ENCODE measurements at places on chromosomes 5 and 9.
A peak's percentile ranks its signal among the peaks of the same experiment; 100 is the strongest.

DNA sequence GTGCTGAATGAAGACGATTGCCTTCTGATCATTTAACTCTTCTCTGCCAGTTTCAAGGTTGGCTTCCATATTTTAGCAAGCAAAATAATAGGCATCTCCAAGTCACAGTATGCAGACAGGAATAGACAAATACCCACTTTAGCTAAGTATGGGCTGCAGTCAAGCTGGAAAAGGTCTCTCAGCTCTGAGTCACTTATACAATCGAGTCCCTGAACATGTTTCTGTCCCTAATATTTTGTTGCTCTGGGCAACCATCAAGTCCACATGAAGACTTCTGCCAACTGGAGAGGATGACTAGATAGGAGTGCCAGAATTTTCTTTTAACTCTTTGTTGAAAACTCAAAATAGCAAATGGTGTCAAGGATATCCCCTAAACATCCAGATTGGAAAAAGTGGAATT is 575.3 kb downstream of the RAB3C start:
- DNase-seq, result no peak

DNA sequence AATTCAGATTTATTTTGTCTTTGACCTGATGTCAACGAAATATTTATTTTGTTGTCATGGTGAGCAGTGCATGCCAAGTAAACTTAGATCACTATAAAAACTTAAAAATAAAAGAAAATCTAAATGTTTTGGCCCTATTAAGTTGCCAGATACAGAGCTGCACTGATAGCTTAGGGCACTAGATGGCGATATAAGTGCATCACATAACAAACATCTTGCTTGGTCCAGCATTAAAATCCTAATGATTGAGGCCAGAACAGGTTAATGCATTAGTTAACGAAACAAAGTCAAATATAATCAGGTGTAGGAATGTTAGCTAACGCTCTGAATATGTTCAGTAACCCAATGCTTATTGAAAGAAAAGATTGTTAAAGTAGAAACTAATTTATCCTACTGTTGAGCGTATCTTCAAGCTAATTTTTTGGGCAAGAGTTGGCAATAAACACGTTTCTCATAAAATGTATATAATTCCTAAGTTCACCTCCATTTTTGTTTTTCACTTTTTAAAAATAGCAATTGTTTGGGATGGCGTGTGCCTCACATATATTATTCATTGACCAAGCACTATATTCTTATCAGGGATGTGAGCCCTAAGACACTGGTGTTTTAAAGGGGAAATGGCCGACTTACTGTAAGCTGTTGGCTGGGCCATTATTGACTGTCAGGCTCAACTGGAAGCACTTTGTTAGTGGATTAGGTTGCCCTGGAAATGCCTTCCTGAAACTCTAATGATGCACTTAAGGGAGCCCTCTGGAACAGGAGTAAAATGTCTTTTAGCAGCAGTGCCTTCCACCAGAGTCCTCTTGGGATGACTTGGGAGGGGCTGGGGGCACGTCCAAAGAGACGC is 33.3 kb downstream of the KCTD16 start:
- DNase-seq, result peak; percentile 84

- peak; percentile 80 for DNase-seq
These were observed 710 bp upstream of the PIP5KL1 start for GRCh38 chr9:127931092-127931881.

GRCh38 chr5:144122081-144122480 is 48.4 kb downstream of the YIPF5 start:
- no peak for DNase-seq

DNA sequence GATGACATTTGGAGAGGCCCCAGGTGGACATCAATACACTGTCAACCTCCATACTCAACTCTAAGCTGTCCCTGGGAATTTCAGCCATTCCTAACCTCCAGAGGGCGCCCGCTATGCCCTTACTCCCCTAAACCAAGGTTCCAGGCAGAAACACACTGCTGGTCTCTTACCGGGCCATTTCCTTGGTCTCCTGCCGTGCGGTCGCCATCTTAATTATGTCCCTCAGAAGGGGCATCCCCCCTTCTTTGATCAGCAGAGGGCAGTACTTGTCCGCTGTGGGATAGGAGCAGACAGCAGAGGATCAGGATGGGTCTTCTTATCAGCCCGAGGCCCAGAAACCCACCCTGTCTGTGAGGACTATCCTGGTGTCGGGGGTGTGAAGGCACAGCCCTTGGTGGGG is 9.3 kb upstream of the ZDHHC12 start:
- DNase-seq, result peak; percentile 81

- no peak for DNase-seq
These were observed 156.4 kb upstream of the FTMT start for GRCh38 chr5:121695307-121695706.

DNA sequence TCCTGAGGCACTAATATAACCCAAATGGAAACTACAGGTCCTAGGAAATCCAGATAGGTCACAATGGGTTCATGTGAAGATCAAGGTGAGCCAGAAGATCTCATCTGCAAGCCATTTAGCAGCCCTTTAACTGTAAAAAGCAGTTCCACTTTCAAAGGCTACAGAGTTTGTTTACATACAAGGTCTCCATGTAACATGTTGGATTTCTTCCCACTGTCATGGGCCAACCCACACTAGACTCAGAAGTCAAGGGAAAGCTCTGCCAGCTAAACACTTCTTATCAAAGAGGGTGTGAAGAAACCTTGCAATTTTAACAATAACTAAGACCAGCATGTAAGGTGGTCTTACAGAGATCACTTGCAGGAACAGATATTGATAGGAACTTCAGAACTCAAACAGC is 3.8 kb upstream of the CTNNAL1 start:
- DNase-seq, result no peak

DNA sequence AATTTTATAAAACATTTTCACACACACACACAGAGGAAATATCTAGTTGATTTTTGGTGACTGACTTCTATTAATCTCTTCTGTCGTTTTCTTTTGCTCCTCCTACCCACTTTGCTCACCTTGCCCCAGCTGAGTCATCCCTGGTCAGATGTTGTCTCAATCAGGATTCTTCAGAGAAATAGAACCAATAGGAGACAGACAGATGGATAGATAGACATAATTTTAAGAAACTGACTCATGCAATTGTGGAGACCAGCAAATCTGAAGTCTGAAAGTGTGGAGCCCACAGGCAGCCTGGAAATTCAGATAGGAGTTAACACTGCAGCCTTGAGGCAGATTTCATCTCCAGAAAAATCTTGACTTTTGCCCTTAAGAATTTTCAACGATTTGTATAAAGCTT is 37.0 kb upstream of the PIK3R1 start:
- peak; percentile 20 for DNase-seq

DNA sequence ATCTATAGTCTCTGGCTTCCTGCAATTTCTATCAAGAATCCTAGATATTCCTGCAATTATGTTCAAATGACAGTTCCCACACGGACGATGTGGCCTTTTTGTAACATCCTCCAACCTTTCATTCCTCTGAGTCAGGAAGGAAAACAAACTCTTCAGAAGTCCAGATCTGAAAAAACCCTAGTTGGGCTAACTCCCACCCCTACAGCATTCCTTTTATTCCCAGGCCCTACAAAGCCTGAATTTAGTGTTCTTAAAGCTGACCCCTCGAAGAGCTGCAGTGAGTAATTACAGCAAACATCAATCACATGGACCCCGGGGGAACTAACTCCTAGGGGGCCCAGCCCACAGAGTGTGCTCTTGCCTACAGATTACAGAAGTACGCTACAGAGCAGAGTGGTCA is 99.7 kb downstream of the SERINC5 start:
- no peak for DNase-seq

DNA sequence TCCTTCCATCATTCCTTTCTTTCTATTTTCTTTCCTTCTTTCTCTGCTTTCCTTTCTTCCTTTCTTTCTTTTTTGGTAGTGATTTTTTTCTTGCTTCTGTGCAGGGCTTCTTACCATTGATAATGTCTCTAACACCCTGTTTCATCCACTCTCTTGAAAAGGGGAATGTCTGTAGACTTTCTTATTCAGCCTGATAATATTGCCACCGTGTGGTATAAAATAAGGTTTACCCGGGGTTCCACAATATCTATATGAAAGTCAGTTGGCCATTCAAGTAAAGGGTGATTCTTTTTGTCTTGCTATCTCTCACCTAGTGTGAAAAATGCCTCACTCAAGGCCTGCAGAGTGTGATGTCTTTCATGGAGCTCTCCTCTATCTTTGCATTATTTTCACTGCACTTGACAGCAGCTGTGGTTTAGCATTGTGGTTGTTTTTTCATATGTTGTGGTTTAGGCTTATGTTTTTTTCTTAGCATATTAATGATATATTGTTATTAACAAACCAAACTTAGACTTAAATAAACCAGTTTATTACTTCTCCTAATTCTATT is 153.9 kb downstream of the CSNK1G3 start:
- DNase-seq, result no peak

DNA sequence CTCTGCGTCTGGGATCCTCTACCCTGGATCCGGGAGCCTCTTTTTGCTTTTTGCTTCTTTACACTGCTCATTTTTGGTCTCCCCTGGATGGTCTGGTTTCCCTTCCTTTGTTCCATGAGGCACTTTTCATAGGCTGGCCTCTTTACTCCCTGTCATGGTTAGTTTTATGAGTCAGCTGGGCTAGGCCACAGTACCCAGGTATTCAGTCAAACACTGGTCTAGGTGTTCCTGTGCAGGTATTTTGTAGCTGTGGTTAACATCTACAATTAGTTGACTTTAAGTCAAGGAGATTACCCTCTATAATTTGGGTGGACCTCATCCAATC is 17.5 kb downstream of the ANKRD33B start:
- DNase-seq, result no peak

DNA sequence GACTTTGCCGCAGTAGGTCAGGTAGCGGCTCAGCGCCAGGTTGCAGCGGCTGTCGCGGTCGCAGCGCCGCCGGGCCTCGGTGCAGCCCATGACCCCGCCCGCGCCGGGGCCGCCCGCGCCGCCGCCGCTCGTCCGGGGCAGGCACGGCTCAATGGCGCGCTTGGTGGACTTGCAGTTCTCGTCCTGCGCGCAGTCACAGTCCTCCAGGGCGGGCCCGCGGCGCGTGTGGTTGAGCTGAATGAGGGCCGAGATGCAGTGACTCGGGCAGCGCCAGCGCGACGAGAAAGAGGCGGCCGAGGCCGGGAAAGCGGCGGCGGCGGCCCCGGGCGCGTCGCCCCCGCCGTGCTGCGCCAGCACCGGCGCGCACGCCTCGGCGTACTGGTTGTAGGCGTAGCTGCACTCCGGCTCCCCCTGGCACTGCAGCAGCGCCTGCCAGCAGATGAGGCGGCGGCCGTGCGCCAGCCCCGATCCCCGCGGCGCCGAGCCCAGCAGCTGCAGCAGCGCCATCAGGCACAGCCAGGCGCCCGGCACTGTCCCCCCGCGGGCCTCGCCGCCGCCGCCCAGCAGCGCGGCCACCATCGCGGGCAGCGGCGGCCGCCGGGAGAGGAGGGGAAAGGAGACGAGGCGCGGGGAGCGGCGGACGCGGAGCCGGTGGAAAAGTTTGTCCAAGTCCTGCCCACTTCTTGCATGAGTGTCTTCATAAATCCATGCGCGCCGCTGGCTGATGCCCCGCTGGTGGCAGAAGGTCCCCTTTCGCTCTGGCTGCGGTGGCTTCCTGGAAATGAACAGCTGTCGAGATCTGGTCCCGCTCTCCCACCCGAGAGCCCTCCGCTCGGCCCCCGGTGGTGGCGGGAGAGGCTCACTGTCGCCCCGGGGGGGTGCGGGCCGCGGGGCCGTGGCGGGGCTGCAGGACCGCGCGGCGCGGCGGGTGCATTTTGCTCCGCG is 833 bp downstream of the GAS1 start:
- peak; percentile 94 for DNase-seq

DNA sequence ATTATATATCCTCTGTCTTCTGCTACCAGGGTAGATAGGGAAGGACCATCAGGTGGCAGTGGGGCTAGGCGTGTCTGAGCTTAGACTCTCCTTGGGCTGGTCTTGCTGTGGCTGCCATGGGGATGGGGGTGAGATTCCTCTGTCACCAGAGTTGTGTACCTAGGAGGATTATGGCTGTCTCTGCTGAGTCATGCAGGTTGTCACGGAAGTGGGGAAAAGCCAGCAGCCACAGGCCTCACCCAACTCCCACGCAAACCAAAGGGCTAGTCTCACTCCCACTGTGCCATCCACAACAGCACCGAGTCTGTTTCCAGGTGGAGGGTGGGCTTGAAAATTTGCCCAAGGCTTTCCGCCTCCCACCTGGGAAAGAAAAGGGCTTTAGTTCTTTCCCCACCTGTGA is 476.1 kb downstream of the CYLC2 start:
- DNase-seq, result no peak

GRCh38 chr5:133930061-133930812 is 38.2 kb downstream of the C5orf15 start:
- DNase-seq, result peak; percentile 56

GRCh38 chr5:131664929-131665328 is 29.9 kb upstream of the RAPGEF6 start:
- no peak for DNase-seq

GRCh38 chr5:4113426-4113825 is 517.8 kb downstream of the IRX1 start:
- DNase-seq, result no peak

DNA sequence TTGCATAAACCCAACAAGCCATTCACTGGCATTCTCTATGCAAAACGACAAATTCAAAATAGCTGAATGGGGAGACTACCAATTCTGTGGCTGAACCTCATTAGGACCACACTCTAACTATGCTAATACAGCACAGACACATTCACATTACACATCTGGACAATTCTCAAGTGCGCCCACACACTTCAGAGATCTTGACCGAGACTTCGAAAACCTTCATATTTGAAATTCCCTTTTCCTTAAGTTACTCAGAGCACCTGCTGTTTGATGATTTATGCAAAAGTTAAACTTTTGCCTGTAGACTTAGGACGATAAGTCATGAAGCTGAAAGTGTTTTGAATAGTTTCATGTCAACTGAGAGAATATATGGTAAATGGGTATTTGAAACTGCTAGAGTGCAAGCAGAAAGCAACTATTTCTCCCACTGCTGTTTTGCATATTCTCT is 111.9 kb downstream of the FBN2 start:
- DNase-seq, result no peak

DNA sequence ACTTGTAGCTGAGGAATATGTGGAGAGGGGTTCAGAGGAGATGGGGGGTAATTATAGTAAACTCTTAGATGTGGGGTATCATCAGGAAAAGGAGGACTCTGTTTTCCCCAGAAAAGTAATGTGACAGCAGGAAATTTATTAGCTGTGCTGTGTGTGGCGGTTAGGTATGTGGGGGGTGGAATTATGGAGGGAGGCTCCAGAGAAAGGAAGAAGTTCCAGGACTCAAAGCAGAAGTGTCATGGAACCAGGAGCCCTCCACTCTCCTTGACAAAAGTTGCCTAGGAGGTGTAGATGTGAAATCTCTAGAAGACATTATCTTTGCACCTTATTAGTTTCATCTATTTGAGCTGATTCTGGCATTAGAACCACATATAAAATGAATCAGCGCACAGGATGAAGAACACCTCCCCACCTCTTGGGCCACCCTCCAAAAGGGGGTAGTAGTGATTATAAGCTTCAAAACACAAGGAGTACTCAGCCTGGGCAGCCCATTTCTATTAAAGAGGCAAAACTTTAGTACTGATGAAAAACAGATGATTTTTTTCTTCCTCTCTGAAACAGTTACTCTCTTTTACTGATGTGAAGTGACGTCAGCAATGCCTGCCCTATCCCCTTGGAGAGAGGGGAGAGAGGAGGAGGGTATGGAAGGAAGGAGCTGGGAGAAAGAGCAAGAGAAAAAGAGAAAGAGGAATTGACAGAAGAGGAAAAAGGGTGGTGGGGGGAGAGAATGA is 18.2 kb downstream of the NR2F1 start:
- no peak for DNase-seq
